ENCODE measurements at places on chromosomes 16 and 17.
A peak's percentile ranks its signal among the peaks of the same experiment; 100 is the strongest.

GRCh38 chr16:48536614-48537200, 73.3 kb downstream of the N4BP1 start:
- DNase-seq: no peak

- no peak for DNase-seq
These were observed 165.8 kb upstream of the FOXF1 start for GRCh38 chr16:86344586-86344871.

DNA sequence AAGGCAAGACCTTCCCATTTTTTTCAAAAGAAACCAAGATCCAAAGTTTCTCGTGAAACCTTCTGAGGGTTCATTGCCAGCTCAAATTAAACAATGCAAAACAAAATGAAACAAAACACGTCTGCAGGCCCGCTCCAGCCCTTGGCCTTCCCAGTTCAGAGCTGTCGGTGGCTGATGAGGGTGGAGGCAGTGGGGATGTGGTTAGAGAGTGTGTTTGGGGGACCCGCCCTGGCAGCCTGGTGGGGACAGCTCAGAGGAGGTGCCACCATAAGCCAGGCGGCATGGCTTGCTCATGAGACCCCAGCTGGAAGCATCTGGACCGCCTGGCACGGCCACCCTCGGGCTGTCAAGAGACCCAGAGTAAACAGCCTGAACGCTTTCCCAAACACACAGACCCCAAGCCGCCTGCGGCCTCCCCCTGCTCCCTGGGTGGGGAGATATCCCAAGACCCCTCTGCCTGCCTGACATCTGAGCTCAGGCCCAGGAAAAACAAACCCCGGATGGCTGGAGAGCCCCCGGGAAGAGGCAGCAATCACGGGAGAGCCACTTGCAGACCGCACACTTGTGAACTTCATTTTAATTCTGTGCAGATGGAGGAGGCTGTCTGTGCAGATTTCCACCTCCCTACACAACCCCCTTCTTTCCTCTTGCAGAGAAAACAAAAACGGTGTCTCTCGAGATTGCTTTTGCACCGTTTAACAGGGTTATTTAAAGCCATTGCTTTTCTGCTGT, 35.4 kb upstream of the LITAF start:
- DNase-seq: no peak

- no peak for DNase-seq
These were observed 30.2 kb downstream of the DNAH17 start for GRCh38 chr17:78547035-78547434.

GRCh38 chr17:79537686-79538085, 73.2 kb downstream of the RBFOX3 start:
- DNase-seq: no peak

- no peak for DNase-seq
These were observed 35.6 kb upstream of the NGFR start for GRCh38 chr17:49459401-49459984.

DNA sequence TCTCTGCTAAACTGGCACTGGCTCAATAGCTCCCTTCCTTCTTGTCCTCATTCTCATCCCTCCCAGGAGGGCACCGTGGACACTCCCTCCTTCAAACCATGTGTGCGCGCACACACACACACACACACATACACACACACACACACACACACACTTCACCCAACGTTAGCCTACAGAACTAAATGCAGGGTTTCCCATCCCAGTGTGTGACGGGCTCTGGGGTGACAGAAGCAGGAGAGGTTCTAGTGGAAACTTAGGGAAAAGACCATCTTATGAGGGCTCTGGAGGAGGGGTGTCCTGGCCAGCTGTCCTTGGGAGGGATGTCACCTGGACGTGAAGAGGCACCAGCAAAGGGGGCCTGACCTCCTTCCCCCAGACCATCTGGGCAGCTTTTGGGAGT, 19.7 kb downstream of the OSBPL7 start:
- no peak for DNase-seq

- DNase-seq: no peak
These were observed 5.9 kb upstream of the RAB40C start for GRCh38 chr16:583815-584591.

- no peak for DNase-seq
These were observed 7.9 kb upstream of the RNF157 start for GRCh38 chr17:76248013-76248782.

GRCh38 chr17:35167046-35167445, 19.4 kb downstream of the UNC45B start:
- no peak for DNase-seq

DNA sequence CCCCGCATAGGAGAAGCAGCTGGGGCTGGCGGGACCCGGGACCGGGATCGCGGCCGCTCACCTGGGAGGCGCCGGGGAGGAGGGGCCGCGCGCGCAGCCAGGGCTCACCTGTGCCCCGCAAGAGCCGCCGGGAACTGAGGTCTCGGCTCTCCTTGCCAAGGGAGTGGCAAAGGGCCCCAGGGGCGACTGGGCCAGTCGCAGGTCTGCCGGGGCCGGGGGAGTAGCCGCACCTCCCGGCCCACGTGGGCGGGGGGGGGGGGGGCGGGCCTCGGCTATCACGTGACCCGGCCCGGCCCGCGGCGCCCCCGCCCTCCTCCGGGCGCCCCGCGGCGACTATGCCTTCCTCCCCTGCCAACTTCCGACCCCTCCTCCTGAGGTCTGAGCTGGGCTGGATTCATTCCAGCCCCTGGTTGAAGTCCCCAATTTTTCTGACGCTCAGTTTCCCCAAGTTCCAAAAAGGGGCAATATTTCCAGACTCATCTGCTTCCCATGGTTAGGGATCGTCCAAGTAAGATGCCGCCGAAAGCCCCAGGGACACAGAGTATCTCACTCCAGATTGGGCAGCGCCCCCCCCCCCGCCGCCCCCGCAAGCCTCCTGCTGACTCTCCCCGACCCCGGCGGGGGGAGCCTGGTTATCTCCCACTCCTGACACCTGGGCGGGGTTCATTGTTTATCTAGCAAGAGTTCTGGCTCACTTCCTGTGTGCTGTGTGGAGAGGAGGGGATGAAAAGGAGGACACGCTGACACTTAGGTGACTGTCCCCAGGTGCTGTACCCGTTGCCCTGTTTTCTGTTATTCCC, at the start of gene TMC6:
TMC6 (minus strand) TSS at position 205 of the 800 bp plus-strand sequence. CDS start 1,923 bp downstream, outside the sequence.
- peak; percentile 65 for DNase-seq

GRCh38 chr16:13306161-13306995, 405.0 kb downstream of the SHISA9 start:
- no peak for DNase-seq

DNA sequence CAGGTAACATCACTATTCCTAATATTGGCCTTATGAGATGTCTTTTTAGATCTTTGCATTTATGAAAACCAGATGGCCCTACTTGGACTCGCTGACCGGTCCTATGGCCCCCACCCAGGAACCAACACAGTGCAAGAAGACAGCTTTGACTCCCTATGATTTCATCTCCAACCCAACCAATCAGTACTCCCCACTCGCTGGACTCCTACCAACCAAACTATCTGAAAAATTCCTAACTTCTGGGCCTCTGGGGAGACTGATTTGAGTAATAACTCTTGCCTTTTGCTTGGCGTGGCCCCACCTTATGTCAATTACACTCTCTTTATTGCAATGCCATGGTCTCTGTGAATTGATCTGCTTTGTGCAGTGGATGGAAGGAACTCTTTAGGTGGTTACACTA, 828.9 kb downstream of the CDH11 start:
- no peak for DNase-seq

DNA sequence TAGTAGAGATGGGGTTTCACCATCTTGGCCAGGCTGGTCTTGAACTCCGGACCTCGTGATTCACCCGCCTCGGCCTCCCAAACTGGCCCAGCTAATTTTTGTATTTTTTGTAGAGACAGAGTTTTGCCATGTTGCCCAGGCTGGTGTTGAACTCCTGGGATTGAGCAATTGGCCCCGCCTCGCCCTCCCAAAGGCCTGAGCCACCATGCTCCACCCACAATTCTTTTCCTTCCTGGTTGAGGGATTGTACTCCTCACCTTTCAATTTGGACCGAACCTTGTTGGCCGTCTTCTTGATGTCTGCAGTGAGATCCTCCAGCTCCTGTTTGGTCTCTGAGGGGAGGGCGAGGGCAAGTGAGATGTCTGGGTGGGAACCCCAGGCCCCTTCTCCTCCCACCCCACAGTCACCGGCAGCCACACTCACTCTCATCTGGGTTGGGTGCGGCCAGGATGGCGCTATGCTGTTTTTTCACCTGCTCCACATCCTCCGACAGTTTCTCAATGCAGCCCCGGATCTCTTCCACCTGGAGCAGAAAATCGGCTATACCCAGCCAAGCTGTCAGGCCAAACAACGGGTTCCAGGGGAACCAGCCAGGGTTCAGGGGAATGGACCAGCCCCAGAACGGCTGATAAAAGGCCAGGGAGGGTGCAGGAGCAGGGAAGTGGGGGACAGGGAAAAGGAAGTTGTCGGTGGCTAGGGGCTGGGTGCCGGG, 9.6 kb downstream of the STX1B start:
- no peak for DNase-seq

GRCh38 chr16:18969050-18969854, 14.5 kb upstream of the TMC7 start:
- DNase-seq: peak; percentile 67

DNA sequence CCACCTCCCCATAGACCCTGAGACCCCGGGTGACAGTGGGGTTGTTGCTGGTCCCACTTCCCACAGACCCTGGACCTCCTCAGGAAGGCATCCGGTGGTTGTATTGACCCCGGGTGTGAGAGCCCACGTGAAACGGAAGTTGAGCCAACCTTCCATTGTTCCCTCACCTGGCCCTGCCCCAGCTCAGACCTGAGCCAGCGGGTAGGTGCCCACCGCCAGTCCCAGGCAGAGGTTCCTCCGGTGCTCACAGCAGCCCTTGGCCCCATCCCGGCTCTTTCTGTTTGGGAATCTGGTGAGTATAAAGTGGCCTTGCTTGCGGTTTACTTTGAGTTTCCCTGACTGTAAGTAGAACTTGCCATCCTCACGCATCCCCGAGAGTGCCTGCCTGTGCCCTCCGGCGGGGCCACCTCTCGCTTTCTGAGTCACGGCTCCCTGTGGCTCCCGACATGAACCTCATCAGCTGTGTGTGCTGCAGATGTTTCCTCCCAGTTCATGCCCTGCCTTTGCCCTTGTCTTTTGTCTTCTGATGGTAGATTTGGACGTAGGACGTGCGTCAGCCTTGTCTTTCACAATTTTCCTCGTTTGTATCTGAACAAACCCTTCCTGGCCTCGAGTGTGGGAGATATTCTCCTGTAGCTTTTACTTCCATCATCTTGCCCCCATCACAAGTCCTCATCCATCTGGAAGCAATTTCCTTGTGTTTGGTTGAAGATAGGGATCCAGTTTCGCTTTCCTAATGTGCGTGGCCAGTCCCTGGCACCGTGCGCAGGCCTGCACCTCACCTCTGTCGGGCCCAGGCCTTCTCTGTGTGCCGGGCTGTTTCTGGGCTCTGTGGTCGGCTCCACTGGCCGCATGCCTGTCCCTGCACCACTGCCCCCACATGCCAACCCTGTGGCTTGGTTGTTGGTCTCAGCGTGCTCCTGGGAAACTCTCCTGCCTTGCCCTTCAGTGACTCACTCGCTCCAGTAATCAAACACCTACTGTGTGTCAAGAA, 76.0 kb downstream of the METRNL start:
- no peak for DNase-seq

- no peak for DNase-seq
These were observed 484.3 kb upstream of the EEF2KMT start for GRCh38 chr16:5581908-5582307.

- DNase-seq: no peak
These were observed 75.7 kb downstream of the SPAG9 start for GRCh38 chr17:51044976-51045375.
